ENCODE measurements at places on chromosomes 6 and 20.
A peak's percentile ranks its signal among the peaks of the same experiment; 100 is the strongest.

GRCh38 chr20:5877128-5877527, 73.2 kb downstream of the TRMT6 start:
- no peak for DNase-seq

GRCh38 chr20:848193-848592, 14.7 kb downstream of the FAM110A start:
- no peak for DNase-seq

DNA sequence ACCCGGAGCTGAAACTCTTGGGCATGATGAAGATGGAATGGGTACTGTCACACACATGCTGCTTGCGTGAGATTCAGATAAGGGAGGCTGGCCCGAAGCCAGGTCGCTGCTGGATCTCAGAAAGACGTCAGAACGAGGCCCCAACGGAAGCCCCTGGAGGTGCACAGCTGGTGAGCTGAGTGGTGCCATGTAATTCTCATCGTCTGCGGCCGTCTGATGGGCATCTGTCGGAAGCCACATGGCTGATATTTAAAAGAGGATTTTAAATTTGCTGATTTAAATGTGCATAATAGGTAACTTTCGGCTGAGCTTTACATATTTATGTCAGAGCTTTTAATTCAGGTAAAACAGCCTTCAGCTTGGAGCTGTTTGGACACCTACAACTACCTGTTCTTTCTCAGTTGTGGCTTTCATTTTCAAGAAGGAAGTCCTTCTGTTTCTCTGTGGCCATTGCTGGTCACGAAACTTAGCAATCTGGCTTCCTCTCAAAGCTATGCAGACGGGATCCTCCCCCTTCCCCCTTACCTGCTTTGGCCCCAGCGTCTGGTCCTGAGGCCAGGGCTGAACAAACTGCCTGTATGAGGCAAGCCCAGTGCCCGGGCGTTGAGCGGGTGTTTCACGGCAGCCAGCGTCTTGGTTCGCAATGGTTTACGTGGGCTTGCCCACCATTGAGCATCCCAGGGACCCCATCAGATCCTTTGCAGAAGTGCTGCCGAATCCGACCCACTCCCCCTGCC, 9.2 kb downstream of the SLCO4A1 start:
- no peak for DNase-seq

GRCh38 chr6:40308533-40309306, 278.4 kb downstream of the LRFN2 start:
- peak; percentile 10 for DNase-seq

- no peak for DNase-seq
These were observed 82.8 kb upstream of the FYN start for GRCh38 chr6:111956098-111956497.

DNA sequence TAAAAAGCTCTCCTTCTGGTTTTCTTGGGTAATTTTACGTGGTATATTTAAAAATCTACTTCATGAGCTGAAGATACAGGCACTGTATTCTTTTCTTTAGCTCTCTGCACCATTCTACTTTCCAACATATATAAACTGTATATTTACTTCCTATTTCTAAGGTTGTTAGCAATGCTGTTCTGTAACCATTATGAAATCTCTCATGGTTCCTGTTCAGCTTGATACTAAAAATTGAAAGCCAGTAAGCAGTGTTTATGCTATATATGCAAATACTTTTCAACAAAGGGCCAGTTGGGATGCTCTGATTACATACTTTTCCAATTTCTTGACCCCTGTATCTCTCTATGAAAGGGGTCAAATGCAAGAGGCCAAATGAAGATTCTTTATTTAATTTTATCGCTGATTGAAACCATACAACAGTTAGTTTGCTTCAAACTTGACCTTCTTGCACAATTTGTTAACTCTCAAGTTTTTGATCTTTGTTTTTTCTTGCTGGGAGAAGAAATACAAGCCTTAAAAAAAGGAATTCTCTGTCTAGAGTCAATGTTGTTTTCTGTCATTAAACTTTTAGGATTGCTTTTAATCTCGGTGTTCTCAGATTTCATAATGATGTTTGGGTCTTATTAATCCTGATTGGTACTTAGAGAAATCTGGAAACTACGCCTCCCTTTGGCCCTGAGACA, 223.2 kb downstream of the PRL start:
- DNase-seq = no peak

GRCh38 chr20:25321262-25321831, 69.3 kb downstream of the ABHD12 start:
- DNase-seq = no peak

GRCh38 chr6:3766214-3766613, 14.7 kb upstream of the PXDC1 start:
- DNase-seq = no peak

- DNase-seq = no peak
These were observed 96.8 kb upstream of the THEMIS start for GRCh38 chr6:127997496-127998164.

DNA sequence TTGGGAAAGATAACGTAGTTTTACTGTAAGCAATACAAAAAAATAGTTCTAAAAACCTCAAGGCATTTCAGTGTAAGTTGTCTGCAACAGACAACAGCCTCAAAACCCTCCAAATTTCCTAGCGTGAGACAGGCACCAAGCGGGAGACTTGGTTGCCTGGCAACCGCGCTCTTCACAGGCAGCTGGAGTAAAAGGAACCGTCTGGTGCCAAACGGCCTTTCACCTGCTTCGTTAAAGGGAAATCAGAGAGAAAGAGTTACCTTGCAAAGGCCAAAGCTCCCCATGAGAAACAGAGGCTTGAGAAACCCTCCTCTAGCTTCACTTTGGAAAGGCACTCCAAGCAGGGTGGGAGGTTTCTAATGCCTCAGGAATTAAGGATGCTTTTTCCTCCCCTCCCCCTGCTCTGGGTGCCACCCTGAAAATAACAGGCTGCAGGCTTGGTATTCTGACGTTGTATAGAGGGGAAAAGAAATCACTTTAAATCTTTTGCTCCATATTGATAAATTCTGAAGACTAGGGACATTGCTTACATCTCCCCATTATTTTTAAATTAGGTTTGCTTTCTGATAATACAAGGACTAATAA, 129.7 kb upstream of the UFL1 start:
- no peak for DNase-seq

DNA sequence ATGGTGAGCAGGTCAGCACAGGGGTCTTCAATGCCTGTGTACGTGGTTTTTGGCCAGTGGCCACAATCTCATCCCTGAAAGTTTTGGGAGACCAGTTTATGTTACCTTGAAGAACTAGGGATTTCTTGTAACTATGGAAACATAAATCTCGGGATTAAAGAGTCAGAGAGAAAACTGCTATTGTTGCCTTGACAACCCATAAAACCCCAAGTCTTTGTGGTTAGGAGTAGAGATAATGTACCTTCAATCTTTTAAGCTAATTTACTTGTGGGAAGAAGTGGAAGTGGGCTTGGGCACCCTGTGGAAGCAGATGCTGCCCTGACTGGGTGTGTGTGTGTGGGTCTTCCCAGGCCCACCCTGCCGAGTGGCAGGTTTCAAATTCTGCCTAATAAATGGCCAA, 46.1 kb upstream of the ZNF831 start:
- no peak for DNase-seq

- no peak for DNase-seq
These were observed 443.9 kb downstream of the CDKAL1 start for GRCh38 chr6:20978151-20978614.

DNA sequence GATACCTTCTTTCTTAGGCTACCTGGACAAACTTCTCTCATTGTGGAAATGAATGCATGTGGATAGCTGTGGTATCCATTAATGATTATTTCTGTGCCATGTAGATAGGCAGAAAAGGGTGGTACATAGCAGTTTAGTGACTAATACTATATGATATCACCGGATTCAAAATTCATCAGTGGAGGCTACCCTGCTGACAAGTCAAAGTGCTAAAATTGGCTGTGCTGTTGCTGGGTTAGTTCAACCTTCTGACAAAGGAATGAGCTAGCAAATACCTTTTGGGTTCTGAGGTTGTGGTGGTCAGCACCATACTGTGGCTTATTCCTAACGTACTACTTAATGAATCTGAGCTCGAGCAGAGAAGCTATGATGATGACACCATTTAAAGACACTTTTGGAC, 109.1 kb downstream of the TFAP2B start:
- no peak for DNase-seq

- DNase-seq = no peak
These were observed 2.0 kb downstream of the ARFGAP1 start for GRCh38 chr20:63274381-63275228.

GRCh38 chr6:119647309-119647708, 297.7 kb upstream of the MAN1A1 start:
- DNase-seq = no peak

DNA sequence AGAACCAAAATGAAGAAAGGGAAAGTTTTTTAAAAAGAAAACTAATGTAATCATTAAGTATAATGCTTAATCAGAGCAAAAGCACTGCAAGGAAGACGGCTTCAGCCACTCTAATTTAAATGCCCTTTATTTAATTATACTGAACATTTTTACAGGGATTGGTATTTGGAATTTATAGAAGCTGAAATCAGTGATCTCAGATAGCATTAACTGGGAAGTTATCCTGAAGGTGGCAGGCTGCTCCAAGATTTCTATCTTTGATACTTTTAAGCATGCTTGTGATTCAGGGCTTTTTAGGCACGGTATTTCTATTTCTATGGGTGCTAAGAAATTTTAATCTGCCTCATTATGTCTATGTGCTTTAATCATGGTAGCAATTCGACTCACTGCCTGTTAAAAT, 1.3 kb upstream of the NDUFAF4 start:
- no peak for DNase-seq

DNA sequence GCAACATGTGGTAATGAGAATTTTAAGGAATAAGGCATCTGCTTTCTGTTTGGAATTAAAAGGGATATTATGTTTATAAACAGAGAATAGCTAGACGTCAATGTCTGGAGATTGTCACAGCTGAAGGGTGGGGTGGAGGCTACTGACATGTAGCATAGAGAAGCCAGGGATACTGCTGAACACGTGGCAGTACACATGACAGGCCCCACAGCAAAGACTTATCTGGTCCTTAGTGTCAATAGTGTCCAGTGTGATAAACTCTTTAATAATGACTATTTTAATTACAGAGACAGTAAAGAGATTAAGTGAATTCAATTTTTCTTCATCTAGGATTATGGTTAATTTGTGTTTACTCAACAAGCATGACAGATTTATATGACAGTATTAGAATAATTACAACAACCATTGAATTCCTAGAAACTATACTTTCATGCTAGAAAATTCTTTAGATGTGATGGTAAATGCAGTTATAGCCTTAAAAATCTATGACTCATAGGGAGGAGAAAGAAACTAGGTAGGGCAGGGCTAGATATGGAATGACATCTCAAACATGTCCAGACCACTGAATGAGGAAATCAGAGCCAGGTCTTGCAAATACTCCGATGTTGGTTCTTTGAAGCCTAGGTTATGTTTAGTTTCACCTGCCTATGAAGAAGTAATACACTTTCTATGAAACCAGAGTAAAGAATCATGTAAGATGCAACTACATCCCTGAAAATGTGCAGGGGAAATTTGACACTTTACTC, 399.5 kb downstream of the PHF3 start:
- no peak for DNase-seq

GRCh38 chr6:20441236-20441635, 39.6 kb downstream of the E2F3 start:
- DNase-seq = no peak

GRCh38 chr6:110542311-110543024, 66.1 kb upstream of the SLC22A16 start:
- no peak for DNase-seq

- DNase-seq = no peak
These were observed 265.9 kb upstream of the QKI start for GRCh38 chr6:163148451-163149278.

DNA sequence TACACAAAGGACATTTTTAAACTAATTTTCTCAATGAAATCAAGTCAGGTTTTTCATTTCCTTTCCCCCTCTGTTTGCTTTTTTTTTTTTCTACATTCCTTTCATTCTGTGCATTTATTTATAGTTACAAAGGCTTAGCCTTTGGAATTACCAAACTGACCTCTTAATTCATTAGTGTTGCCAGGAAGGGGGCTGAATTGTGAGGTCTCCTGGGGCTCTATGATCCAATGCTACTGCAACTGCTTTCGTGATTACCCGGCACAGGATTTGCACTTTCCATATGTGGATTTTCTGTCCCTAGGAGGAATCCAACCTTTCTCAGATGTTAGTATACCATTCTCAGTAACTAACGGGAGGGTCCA, 35.3 kb downstream of the NEDD9 start:
- DNase-seq = no peak

GRCh38 chr20:45467861-45468260, 1.7 kb upstream of the WFDC2 start:
- no peak for DNase-seq

- DNase-seq = no peak
These were observed 517.6 kb downstream of the CD83 start for GRCh38 chr6:14635195-14635594.

DNA sequence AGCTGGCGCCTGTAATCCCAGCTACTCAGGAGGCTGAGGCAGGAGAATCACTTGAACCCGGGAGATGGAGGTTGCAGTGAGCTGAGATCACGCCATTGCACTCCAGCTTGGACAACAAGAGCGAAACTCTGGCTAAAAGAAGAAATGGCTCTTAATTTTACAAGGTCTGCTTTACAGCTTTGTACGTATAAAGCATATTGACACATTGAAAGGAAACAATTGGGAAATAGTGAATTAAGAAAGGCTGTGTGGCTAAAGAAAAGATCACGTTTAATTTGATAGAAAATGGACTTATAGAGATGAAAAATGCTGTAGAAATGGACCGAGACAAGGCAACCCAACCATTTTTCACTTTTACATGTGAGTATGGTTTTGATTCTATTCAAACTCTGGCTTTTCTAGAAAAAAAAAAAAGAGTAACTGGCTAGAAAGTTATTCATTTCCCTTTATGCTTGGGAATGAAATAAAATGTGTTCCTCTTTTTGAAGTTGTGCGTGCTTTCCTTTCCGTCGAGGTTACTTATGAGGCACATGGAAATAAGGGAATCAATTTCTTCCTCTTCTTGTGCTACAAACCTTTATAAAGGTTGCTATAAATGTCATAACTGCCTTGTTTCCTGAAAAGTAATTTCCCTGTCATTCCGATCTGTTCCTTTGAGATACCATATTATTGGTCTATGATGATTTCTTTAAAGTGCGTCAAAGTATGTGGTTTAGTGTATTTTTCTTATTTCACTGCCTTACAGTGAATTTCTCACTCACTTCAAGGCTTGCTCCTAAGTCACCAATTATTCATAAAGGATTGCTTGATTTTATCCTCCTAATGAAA, 29.4 kb downstream of the PFDN4 start:
- DNase-seq = no peak
